ENCODE measurements at places on chromosomes 11 and 22. TPM values are rescaled to one million over a fixed set of nuclear protein-coding genes. Genes with fewer than 3 reads are reported as not detected.

The H19 gene
- not detected for total RNA-seq

The UBQLNL gene
- total RNA-seq, result 0.52 TPM

The PAFAH1B2 gene
- total RNA-seq, result 110 TPM

The OR10G4 gene
- not detected for total RNA-seq

The VSIG10L2 gene
- total RNA-seq, result not detected

The OR51E1 gene
- total RNA-seq, result not detected

The SCUBE1 gene
- 0.94 TPM for total RNA-seq

The KIF18A gene
- 6.2 TPM for total RNA-seq

The MUC2 gene
- total RNA-seq, result not detected

The SUSD2 gene
- total RNA-seq, result 0.31 TPM

The GRK3 gene
- 21.0 TPM for total RNA-seq

The HBG2 gene
- total RNA-seq, result 3.9 TPM

The C11orf86 gene
- total RNA-seq, result not detected

The ST14 gene
- total RNA-seq, result 11.4 TPM

The PKDREJ gene
- total RNA-seq, result under 0.01 TPM
